ENCODE measurements at places on chromosomes 7 and 10.

GRCh38 chr7:139993169-139993568 is 69.6 kb downstream of the PARP12 start:
- DNase-seq: no peak

- DNase-seq: no peak
Measured at GRCh38 chr7:1391449-1391848, 67.8 kb downstream of the MICALL2 start.

- DNase-seq: no peak
Measured at GRCh38 chr10:23173214-23174073, 18.7 kb upstream of the PTF1A start.

DNA sequence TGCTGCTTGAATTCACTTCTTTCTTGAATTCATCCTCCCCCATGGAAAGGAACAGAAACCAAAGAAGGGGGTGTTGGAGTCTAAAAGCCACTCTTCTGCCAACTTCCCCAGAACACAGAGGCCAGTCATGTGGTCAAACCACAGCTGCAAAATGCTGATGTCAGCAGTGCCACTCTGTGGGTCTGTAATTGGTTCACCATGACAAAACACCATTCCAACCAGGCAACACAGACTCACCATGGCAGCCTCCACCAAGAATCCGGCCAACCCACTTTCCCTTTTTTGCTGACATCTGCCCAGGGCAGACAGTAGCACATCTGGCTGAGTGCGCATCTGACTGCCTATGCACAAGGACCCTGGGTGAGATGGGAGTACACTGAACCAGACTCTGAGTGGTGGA is 16.8 kb downstream of the OSBPL3 start:
- no peak for DNase-seq

DNA sequence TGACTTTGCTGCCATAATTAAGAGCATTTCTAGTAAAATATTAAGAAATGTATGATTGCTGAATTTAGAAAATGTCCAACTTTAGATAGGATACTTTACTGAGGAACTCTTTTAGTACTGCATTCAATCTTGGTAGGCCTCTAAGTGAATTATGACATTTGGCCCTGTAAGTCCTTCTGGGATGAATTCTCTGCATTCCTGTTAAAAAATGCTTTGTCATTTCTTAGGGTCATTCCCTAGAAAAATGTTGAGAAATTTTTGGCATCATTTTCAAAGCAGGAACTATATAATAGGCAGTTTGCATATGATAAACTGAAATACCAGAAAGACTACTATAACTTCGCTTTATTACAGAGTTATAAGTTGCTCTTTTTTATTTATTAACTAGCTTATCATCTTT is 69.3 kb upstream of the PRR15 start:
- DNase-seq: no peak

DNA sequence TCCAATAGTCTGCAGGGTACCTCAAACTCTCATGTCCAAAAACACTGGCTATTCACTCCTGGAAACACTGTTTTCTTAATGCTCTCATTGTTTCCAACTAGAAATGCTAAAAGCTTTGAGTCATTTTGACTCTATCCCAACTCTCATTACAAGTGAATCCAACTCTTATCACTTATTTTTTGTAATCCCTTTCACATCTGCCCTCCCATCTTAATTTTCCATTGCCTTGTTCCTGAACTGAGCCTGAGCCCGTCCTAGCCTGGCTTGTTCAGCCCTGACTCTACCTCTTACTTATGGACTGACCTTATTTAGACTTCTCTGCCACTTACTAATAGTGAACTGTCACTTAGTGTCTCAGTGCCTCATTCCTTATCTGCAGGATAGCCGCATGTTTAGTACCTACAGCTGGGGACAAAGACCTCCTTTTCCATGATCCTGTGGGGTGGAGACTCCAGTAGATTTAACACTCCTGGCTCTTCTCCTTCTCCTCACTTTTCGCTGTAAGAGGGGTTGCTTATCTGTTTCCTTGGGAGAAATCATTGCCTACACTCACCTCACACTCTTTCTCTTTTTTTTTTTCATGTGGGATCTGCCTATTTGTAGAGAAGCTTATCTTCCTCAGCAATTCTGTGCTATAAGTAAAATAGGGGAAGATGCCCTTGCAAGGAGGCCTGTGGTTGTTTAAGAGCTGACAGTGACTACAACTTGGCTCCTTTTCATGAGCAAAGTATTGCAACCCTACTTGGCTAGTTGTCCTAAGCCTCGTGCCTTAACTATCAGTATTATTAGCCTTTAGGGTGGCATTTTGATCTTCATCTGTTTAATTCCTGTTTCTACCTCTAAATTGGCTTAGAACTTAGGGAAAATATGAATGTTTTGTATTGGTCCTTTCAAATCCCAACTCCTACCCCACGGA is 56.4 kb downstream of the SLC16A12 start:
- DNase-seq: no peak

DNA sequence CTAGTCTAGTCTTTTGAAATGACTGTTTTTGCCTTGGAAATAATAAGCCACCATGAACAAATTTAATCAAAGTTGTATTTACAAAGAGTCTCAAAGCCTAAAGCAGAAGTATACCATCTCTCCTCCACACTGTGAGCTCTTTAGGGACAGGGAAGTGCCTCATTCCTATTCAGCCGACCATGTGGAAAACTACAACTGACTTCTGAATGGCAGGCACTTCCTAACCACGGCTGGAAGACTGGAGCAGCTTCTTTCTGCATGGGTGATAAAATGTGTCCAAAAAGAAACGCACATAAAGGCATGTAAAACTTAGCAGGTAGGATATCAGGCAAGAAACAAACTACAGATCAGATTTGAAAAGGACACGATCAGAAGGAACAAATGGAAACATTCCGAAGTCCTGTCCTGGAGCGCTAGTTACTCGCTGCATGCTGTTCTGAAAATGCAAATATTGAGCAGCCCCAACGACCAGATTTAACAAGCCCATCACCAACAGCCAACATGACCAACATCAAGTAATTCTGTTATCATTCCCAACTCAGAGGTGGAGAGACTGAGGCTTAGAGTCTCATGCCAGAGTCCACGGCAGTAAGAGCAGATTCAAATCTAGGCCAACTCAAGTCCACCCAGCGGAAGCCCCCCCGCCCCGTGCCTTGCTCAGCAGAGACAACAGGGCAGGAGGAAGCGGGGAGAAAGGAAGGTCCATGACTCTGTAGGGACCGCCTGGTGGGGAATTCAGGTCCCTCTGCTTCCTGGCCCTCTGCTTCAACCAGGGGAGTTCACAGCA is 26.5 kb downstream of the CTBP2 start:
- no peak for DNase-seq

DNA sequence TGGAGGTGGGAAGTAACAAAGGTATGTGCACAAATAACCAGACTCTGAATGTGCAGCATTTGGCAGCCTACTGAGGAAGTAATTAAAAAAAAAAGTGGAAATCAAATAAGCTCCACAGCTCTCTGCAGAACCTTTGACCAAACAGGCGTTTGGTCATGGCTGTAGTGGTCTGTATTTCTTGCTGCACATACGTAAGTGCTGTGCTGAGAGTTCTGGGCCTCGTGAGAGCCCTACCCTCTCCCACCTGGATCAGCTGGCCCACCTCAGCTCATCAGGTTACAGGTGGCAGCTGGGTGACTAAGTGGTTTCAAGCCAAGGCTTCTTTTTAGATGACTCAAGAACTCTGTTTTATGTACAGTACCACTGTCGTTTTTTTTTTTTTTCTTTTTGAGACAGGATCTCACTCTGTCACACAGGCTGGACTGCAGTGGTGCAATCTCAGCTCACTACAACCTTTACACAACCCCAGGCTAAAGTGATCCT is 178.2 kb upstream of the KLF6 start:
- no peak for DNase-seq

GRCh38 chr10:70475661-70476060 is 2.9 kb upstream of the PALD1 start:
- no peak for DNase-seq

DNA sequence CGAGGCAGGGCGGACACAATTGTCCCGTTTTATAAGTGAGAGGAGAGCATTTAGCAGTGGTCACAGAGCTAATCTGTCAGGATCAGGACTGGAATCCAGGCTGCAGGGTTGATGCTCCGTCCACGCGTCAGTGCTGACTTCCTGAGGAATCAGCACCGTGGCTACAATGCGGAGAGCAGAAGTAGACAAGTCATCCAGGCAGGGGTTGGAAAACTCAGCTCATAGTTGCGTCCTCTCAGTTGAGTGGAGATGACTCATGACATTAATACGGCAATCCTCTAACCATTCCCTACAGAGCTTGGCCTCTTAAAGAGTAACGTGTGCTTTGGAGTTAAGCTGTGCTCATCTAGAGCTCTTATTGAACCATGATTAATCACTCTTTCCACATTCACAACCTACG is 17.1 kb upstream of the HTR5A start:
- DNase-seq: no peak

DNA sequence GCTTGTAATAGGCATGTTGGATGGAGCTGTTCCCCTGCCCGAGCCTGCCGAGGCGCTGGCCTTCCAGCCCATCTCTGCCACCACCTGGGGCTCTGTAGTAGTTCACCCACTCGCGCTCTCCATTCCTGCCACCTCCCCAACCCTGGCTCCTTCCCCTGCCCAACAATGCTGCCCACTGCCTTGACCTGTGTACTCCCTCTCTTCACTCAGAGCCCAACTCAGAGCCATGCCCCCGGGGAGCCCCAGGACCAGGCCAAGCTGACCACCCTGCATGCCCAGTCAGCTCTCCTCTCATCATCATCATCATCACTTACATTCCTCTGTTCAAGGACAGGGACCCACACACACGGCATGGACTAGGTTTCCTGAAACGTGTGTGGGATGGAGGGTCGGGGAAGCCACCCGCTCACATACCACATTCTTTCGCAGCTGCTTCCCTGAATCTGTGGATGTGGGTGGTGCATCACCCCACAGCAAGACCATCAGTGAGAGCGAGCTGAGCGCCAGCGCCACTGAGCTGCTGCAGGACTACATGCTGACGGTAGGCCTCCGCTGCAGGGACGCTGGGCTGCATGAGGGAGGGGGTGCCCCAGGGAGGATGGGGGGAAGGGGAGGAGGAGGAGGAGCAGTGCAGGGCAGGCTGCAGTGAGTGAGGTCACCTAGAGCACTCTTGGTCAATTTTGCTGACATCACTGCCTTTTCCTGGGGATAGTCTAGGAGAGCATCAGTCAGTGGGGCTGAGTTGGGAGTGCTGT is 15.6 kb downstream of the NACAD start:
- no peak for DNase-seq

GRCh38 chr7:82057476-82057875 is 287.6 kb upstream of the HGF start:
- no peak for DNase-seq

GRCh38 chr7:132234711-132235110 is 341.6 kb downstream of the PLXNA4 start:
- DNase-seq: no peak

DNA sequence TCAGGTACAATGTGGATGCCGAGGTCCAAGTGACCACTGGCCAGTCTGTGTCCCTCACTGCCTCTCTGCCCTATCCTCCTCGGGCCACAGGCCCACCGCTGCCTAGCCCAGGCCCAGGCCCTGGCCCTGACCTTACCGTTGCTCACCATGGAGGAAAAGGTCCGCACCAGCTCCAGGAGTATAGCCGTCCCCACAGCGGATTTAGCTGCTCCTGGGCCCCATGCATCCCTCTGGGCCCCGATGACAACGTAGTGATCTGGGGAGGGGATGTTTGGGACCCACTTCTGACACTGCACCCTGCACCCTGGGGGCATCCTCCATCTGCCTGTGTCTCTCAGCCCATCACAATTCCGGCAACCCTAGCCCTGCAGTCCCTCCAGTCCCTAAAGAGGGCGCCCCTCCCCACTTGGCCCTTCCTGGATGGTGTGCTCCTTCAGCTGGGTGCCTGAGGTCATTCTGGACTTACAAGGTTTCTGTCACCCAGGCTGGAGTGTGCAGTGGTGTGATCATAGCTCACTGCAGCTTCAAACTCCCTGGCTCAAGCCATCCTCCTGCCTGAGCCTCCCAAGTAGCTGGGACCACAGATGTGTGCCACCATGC is 12.1 kb downstream of the TFR2 start:
- no peak for DNase-seq

DNA sequence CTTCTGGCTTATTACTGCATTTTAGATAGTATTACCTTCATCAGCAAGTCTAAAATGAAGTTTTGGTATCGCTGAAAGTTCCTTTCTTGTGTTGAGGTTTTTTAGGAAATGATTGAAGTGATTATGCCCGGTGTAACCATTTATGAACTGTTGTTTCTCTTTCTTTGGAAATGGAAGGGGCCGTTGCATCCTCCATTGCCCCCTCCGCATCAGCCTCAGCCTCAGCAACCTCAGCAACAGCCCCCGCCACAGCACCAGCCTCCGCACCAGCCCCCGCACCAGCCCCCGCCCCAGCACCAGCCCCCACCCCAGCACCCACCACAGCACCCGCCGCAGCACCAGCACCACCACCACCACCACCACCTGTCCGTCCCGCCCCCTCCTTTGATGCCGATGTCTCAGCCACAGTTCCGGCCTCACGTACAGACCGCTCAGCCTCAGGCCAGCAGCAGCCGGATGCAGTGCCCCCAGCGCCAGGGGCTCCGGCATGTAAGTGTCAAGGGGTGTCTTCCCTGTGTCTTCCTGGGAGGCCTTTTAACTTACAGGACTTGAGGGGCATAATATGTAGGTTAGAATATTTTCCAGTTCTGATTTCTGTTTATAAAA is 72.6 kb downstream of the SHH start:
- no peak for DNase-seq

DNA sequence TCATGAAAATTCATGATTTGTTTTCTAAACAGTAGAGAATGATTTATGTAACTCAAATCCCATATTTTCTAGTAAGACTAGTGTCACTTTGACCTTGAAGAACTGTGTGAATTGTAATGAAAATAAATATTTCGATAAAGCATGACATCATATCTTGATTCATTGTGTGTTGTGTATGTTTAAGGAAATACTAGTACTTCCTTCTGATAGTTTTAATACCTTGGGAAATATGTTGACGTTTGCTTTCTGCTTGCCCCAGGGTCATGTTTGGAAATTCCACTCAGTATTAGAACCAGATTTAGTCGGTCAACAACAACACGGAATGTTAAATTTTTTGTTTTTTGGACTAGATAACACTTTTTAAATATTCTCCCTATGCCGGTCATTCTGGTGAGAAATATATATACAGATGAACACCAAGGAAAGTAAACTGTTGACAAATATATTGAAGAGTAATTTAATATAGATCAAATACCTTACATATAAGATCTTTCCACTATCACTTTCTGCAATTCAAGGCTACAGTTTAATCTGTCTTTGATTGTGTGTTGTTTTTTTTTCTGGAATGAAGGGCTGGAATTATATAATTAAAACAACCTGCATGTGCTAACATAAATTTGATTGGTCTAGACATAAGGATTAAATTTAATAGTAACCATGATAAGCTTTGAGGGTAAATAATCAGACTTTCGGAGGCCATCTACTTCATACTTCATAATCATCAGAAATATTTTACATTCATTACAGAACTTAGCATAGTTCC is 126.2 kb downstream of the MDFIC start:
- DNase-seq: no peak

Data from NCI-H2107 (cell line).